Central memory CD8-positive, alpha-beta T cell (primary cell): ENCODE measurements at places on chromosomes 2 and 18.

DNA sequence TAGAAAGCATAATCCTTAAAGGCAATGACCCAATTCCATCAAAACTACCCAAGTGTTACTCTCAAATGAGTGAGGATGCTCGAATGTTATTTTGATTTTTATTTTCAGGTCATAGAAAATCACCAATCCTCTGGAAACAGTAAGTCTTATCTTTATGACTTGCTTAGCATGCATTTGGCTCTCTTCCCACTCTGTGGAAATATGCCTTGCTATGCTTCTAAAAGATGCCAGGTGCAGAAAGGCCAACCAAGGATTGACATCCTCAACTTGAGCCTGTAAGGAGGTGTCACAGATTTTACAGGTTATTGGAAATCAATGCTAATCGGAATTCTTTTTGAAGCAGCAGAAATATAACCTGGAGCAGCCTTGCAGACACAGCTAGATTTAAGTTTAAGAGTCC lies 543.9 kb upstream of the LINC00305 start:
- DNase-seq, result no peak

GRCh38 chr2:195732574-195732973 lies 75.5 kb downstream of the SLC39A10 start:
- no peak for DNase-seq

DNA sequence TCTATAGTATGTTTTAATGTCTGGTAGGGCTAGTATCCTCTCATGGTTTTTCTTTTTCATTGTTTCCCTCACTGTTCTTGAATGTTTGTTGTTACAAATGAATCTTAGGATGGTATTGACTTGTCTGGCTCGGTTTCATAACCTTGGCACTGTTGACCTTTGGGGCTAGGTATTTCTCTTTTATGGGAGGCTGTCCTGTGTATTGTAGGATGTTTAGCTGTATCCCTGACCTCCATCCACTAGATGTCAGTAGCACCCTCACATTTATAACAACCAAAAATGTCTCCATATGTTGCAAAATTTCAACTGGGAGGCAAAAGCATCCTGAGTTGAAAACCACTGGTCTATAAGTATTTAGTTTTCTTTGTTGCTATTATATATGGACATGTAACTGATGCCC lies 7.0 kb upstream of the AOX1 start:
- no peak for DNase-seq

GRCh38 chr2:142571934-142572333 lies 305.5 kb upstream of the KYNU start:
- no peak for DNase-seq

GRCh38 chr2:190716176-190716807 lies 67.4 kb downstream of the NAB1 start:
- DNase-seq, result no peak

DNA sequence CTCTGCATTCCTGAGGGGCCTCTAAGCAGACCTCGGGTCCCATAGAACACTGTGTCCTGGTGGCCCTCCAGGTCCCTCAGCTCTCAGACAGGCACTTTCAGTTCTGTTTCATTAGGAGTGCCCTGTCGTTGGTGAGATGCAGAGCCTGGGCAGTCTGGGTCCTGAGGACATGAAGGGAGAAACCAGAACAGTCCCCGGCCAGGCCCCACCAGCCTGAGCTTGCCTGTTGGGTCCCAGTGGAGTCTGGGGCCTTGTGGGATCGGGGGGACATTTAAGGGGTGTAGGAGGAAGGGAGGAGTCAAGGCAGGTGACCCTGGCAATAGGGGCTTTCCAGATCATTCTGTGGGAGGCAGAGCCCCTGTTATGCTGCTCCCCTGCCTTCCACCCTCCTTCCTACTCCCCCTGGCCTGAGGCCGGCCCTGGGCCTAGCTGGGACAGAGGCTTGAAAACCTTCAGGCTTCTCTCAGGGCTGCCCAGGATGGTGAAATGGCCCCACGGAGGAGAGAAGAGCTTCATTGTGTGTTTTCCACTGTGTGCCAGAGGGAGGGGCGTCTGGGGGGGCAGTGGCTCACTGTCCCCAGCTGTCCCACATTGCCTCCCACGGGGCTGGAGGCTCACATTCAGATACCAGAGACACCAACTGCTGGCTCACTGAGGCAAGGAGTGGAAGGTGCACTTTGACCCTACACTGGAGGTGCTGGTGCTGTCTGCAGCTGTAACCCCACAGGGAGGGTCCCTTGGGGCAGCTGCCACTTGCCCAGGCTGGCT lies 26.6 kb upstream of the CATIP start:
- no peak for DNase-seq

DNA sequence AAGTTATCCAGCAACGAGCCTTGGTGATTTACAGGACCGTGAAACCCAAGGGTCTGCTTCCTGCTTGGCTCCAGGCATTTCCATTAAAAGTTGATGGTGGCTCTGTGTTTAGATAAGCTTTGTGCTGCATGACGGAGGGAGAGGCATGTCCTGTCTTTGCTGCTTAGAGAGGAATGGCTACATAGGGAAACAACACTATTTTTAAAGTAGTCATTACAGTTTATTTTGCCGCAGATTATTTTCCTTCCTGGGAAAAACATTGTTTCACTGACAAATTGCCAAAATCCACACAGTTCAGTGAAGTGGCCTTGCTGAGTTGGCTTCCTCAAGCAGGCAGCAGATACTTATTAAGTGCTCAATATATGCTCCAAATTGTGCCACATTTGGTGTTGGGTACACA lies 98.5 kb downstream of the THSD7B start:
- DNase-seq, result no peak
